ENCODE measurements at places on chromosomes 1 and 21.

DNA sequence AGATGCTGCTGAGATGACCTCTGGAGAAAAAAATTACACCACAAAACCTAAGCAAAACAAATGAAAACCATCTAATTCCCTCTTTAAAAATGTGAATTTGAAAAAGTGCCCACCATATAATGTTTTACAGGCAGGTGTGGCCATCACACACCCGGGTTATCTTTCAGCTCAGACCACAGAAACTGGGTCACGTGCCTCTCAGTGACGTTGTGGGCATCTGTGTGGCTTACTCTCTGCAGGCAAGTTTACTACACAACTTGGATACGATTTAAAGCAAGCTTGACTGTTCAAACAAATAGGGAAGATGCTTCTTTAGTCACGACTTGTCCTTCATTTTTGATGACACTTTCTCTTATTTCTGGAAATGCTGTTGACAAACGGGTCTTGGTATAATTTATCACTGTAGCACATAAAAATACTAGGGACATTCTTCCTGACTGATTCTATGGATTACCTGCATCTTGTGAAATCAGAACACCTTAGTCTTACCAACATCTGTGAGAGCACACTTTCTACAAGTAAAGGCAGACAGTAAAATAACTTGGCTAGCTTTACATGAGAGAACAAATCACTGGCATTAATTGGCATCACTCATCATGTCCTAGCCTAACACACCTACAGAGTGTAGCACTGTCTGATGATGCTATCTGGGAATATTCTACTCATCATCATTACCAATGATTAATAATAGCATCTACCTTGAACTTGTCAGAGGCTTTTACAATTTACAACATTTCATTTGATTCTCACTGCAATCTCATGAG lies 89.3 kb upstream of the EDEM3 start:
- DNase-seq = peak; percentile 68

GRCh38 chr1:203686091-203686632 lies 59.5 kb downstream of the ATP2B4 start:
- no peak for DNase-seq

DNA sequence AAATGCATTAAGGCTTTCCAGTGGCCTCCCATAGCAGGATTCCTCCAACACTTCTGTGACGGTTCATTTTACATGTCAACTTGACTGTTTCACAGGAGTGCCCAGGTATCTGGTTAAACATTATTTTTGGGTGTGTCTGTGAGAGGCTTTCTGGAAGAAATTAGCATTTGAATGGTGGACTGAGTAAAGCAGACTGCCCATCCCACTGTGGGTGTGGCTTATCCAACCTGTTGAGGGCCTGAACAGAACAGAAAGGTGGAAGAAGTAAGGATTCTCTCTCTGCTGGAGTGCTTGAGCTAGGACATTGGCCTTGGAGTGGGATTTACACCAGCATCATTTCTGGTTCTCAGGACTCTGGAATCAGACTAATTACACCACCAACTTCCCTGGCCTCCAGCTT lies 85.6 kb downstream of the RGS7 start:
- no peak for DNase-seq

DNA sequence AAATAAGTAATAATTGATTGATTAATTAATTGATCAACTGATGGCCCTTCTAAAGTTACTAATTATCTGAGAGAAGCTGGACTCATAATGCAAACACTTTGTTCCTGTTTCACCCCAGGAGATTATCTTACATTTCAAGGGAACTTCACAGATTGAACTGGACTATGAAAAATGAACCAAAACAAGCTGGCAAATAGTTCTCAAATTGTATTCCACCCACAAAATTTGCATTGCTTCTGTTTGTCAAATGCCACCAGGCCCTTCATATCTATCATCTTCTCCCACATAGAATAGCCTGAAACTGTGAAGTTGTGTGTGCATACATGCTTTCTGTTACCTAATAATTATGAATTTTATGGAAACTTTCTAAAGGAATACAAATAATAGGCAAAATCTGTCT lies 104.0 kb downstream of the ZNF281 start:
- no peak for DNase-seq

DNA sequence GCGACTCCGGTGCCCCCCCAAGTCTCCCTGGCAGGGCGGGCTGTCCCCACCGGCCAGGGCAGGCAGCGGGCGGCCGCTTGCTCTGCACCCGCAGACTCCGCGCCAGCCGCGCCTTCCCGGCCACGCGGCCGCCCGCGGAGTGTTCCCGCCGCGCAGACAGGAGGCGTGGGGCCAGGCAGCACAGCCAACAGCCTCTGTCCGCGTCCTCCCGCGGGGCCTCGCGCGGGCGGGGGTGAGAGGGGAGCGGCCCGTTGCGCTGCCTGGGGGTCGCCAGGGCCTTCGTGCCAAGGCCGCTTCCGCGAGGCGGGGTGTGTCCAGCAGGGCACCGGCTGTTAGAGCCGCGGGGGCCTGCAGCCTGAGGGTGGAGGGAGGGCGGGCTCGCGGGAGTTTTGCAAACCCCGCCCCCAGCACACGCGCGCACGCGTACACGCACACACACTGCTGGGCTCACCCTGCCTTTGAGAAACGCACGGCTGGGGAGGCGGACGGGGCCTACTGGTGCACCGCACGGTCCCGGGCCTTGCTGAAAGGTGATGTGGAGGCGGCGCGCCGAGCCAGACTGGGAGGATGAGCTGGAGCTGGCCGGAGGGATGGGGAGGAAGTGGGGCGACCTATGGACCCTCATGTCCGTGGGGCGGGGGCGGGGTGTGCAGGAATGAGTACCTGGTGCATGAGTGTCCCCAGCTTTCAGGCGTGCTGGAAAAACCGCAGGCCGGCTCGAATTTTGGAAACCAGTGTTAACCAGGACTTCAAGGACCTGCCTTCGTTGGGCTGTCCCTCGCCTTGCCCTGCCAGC lies 41.5 kb downstream of the KIAA1614 start:
- DNase-seq = peak; percentile 57

DNA sequence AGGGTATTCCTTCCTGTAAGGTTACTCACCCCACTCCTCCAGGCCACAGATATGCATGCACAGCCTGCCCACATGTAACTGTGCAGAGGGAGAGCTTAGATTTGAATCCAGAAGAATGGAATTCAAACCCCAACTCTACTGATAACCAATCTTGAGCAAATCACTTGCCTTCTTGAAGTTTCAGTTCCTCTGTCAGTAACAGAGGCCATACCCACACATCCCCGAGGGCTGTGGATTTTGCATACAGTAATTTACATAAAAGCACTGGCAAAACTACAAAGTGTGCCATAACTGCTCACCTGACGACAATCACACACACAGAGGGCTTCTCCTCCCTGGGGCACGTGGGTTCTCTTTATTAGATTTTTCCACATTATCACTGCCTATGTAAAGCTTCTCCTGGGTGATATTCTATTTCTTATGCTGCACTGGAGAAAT lies 18.6 kb downstream of the CD247 start:
- DNase-seq = no peak

DNA sequence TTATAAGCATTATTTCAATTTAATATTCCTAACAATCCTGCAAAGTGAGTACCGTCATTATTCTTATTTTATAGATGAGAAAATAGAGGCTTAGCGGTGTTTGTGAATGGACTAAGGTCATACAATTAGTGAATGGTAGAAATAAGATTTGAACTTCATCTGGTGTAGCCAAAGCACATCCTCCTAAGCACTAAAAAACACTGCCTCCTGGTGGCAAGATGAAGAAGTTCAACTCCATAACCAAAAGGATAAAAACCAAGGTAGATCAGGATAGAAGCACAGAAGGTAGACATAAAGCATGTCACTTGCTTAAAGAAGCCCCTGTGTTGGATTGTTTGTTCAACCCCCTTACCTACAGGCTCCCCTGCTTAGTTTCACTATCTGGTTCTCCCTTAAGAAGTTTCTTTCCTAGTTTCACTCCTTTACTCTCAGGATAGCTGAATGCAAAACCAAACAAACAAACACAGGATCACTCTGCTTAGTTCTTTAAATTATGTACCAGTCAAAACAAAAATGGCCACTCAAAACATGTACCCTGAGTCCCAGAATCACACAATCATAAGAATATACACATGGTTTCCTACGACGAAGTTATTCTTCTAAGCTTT lies 12.7 kb upstream of the AIM2 start:
- peak; percentile 17 for DNase-seq

DNA sequence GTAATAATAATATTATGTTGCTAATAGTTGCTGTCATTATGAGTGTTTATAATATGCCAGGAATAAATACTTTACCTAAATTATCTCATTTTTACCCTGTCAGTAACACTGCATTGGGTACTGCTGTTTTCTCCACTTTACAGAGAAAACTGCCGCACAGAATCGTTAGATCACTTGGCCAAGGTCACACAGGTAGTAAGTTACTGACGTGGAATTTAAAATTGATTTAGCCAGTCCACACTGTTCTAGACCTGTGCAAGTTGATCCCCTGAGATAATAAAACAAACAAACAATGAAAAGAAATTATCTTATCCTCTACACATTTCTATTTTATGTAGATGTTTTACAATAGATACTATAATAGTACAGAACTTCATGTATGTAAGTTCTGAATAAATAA lies 174.1 kb downstream of the ROR1 start:
- no peak for DNase-seq
